ENCODE measurements at places on chromosomes 6 and 20.

DNA sequence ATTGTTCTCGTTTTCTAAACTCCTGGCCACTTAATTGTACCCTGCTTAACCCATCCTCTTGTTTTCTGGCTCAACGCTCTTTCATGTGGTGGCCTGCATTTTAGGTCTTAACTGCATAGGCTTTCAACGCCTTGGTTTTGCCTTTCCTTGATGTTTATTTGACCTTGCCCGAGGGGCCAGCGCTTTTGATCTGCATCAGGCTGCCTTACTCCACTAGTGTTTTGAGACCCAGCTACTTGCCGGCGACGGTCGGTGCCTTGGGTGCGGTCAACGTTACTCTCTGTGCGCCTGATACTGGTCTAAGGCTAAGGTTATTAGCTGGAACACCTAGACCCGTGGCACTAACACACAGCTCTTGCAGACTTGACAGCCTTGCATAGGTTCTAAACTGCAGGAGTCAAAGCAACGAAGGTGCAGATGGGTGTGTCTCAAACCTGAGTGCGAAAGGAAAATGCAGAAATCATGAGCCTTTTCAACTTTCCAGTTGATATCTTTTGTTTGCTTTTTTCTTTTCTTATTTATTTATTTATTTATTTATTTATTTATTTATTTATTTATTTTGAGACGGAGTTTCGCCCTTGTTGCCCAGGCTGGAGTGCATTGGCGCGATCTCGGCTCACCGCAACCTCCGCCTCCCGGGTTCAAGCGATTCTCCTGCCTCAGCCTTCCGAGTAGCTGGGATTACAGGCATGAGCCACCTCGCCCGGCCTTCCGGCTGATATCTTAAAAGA is 138.8 kb downstream of the HFE start:
- DNase-seq, result no peak

- no peak for DNase-seq
Measured at GRCh38 chr20:40562031-40562430, 127.0 kb downstream of the MAFB start.

- no peak for DNase-seq
Measured at GRCh38 chr20:4894409-4894808, 106.9 kb downstream of the SLC23A2 start.

DNA sequence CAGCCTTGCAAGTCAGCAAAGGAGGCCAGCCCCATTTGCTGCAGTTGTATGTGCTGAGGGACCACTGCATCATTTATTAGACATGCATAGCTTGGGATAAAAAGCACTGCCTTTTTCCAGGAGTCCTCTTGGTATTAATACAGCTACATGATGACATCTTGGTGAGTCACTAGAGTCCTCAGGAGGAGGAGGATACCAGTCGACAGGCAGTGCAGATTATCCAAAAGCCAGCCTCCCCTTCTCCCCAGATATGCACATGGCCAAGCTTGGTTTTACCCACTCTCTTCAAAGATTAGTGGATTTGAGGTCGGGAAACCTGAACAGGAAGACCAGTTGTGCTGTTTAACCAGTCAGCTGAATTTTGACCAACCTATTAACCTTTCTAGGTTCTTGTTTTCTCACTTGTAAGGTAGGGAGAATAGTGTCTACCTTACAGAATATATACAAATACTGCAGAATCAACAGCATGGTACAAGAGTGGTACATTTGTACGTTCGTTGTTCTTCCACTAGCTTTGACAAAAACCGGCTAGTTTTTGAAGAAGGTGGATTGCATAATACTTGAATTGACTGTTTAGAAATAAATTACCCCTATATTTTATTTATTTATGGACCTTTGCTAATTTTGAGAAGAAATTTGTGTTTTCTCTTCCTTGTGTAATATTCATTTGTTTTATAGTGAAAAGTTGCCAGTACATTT is 31.9 kb downstream of the VAPB start:
- DNase-seq, result no peak

- DNase-seq, result no peak
Measured at GRCh38 chr6:170136541-170137175, 154.2 kb downstream of the DLL1 start.

GRCh38 chr6:144712541-144712940 is 427.4 kb downstream of the UTRN start:
- DNase-seq, result no peak

DNA sequence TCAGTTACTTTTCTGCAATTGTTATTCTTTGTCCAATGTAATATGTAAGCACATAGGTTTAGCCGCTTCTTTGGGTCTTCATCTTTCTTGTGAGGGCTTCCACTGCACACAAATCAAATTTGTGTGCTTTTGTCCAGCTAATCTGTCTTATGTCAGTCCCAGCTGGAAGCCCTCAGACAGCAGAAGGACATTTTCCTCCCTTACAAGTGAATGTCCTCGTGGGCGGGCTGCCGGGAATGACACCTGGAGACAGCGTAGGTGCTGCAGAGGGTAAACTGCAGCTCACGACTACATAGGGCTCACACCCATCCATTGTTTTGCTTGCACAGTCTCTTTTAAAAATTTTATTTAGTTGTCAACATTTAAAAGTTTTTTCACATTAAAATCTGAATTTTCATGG is 24.6 kb upstream of the PPP1R14C start:
- DNase-seq, result no peak

DNA sequence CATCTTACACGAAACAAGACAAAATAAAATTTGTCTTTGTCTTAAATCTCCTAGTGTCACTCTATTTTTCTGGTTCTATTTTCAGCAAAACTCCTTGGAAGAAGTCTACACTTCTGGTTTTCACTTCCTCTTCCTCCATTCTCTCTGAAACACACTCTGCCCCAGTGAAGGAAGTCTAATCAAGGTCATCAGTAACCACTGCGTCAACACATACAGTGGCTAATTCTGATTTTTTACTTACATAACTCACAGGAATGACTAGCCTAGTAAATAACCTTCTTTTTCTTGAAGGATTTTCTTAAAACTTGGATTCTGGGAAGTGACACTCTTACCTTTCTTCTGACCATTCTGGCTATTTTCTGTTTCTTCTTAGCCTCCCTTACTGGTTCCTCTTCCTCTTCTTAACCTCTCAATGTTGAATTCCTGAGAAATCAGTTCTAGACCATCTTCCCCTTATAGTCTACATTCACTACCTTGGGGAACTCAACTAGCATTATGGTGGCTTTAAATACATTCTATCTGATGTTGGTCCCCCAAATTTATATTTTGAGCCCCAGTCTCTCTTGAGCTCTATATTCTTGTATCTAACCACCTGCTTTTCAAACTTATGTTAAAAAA is 37.5 kb downstream of the AIG1 start:
- DNase-seq, result no peak

- DNase-seq, result no peak
Measured at GRCh38 chr20:37839432-37839827, 63.5 kb upstream of the VSTM2L start.

DNA sequence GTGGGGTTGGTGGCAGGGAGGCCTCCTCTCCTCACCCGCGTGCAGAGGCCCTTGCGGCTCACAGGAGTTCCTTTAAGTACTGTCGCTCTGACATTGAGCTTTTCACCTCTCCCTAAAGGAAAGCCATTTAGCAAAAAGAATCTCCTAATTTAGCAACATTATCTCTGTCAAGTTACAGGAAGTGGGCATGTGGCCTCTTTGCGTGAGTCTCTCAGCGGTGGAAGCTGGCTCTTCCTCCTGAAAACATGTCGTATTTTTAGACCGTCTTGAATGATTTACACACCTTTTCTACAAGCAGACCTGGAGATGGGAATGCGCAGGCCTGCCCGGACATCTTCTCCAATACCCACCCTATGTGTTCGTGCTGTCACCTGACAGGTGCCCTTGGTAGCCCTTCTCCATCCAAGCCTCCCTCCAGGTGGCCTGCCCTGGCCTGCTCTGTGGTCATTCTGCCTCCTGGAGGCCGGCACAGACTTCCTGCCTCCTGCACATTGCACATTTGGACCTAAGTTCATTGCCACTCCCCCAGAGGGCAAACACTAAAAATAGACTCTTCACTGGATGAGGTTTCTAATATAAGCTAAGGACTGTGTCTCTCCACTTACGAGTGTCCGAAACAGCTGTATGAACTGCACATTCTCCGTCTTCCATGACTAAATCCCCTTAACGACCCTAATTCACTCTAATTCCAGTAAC is 18.5 kb upstream of the PHACTR3 start:
- no peak for DNase-seq

DNA sequence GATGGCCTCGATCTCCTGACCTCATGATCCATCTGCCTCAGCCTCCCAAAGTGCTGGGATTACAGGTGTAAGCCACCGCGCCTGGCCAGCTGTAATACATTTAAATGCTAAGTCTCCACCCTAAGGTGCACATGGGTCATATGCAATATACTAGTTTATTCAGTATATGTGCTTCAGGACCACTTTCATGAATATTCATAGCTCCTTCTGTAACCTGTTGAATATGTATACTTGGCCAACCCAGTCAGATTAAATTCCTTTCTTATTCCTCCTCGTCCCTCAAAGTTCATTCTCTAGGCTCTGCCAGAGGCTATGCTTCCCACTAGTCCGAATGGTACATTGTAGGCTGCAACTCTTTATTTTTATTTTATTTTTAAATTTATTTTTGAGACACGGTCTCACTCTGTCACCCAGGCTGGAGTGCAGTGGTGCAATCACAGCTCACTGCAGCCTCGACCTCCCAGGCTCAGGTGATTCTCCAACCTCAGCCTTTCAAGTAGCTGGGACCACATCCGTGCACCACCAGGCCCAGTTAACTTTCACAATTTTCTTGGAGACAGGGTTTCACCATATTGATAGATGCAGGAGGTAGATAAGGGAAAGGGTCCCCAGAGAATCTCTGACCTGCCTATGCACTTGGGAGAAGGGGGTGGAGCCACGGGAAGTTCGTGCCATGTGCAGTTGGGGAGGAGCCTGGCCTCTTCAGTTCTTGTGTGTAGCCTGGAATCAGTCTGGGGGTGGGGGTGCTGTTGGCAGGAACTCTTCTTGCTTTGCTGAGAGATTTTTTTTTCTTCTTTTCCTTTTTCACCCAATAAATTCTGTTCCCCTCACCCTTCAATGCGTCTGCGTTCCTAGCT is 41.3 kb upstream of the DDR1 start:
- DNase-seq, result no peak

GRCh38 chr6:16816891-16817290 is 55.6 kb upstream of the ATXN1 start:
- DNase-seq, result no peak

- no peak for DNase-seq
Measured at GRCh38 chr6:83463886-83464285, 33.0 kb upstream of the ME1 start.

DNA sequence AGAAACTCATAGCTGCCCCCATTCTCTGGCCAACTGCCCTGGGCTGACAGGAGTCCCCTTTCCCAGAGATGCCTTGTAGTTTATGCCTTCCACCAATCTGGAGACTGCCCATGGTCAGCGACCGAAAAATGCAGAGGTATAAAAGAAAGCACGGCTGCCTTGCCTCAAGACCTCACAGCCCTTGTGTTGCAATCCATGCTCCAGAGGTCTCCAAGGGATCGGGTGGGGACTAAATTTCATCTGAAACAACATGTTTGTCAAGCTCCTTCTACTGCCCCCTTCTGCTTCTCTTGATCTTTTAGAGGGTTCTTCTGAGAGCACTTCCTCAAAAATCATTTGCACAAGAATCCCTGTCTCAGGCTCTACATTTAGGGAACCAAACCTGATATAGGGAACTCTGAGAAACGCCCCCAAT is 128.8 kb downstream of the PLCB1 start:
- no peak for DNase-seq

GRCh38 chr20:51531141-51531710 is 11.3 kb downstream of the NFATC2 start:
- DNase-seq, result no peak

- no peak for DNase-seq
Measured at GRCh38 chr6:94323853-94324252, 904.5 kb upstream of the EPHA7 start.

GRCh38 chr20:58990651-58991445 is 9.8 kb downstream of the NELFCD start:
- no peak for DNase-seq
